ENCODE measurements at places on chromosomes 11 and 22.

GRCh38 chr11:67482275-67482826, 475 bp upstream of the AIP start:
- no peak for DNase-seq

- DNase-seq = no peak
Measured at GRCh38 chr11:22581354-22582150, 44.1 kb downstream of the FANCF start.

GRCh38 chr22:37943136-37943824, 10.1 kb downstream of the C22orf23 start:
- DNase-seq = no peak

GRCh38 chr11:81033779-81034540, 1593.1 kb upstream of the TENM4 start:
- DNase-seq = no peak

DNA sequence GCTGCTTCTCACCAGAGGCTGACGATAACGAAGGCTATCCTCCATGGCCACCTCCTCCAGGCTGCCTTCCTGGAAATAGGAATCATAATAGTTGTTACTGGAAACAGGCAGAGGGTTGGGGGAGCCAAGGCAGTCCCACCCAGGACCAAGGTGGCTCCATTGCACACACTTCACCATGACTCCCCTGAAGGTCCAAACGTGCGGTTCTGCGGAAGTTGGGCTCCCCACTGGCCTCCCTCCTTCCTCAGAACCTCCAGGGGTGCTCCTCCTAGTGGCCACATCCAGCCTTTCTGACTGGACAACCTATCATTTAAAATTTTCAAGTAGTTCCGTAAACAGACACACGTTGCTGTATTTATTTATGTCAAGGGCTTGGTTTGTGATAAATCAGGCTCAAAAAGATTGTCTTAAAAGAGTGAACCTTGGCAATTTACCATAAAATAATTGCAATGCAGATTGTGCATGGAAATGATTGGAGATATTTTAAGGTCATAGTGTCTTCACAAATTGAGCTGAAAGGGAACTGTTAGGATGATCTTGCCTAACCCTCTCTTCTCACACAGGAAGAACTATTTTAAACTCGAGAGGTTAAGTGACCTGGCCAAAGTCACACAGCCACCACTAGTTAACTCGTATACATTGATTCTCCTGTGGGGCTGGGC, 1.4 kb upstream of the TCN2 start:
- DNase-seq = peak; percentile 66

DNA sequence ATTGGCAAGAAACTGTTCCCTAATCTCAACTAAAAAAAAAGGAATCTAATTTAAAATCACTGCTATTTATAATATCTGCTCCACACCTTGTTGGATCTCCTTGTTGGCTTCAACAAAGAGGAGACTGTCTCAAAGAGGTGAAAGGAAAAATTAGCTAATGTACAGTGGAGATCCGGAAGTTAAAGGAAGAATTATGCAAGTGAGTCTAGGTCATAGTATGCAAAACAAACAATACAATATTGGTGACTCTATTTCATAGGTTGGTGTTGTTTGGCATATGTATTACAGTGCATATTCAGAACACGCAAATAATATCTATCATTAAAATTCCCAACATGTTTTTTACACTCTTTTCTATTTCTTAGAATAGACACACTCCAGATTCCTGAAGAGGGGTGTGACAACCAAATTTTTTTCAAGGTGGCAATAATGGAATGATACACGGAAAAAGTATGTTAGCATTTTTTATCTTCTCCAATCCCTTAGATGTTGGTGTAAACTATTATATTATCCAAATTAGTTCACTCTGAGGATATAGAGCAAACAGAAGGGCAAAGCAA, 685.3 kb downstream of the KCNA4 start:
- no peak for DNase-seq

GRCh38 chr11:86741839-86742805, 58.2 kb upstream of the PRSS23 start:
- peak; percentile 36 for DNase-seq

GRCh38 chr22:26860301-26860700, 202.9 kb downstream of the MIAT start:
- DNase-seq = no peak

DNA sequence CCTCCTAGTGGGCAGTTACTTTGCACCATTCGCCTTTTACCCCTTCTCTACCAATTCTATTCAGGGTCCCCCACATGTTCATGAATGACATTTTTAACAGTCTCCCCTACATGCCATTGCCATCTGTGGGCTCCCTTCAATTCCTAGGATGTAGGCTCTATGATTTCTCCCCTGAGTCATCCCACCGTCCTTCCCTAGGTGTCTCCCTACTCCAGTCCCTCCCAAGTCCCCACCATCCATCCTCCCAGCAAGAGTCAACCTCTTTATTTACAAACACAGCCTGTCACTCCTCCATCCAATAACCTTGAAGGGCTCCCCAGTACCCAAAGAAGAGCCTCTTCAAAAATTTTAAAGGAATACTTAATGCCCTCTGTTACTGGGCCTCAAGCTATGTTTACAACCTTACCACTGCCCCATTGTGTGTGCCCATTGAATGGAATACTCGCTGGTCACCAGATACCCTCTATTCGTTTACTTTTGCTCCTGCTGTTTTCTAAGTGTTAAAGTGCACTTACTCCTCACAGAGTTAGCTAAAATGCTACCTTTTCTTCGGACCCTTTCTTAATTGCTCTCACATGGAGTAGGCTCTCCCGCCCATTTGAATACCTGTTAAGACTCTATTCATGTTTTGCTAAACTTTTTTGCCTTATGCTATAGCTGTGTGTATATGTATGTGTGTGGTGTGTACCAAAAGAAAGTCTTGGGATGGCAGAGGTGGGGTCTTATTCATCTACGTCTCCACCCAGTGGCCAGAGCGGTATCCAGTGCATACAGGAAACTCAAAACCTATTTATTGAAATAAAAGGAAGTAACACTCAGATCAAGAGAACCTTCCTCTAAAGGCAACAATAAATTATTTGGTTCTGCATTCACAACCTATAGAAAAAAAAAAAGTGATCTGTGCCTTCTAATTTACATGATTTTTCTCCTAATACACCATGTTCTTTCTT, 235.8 kb upstream of the CCDC90B start:
- no peak for DNase-seq

GRCh38 chr11:38593649-38594048, 1995.6 kb upstream of the RAG2 start:
- DNase-seq = no peak

DNA sequence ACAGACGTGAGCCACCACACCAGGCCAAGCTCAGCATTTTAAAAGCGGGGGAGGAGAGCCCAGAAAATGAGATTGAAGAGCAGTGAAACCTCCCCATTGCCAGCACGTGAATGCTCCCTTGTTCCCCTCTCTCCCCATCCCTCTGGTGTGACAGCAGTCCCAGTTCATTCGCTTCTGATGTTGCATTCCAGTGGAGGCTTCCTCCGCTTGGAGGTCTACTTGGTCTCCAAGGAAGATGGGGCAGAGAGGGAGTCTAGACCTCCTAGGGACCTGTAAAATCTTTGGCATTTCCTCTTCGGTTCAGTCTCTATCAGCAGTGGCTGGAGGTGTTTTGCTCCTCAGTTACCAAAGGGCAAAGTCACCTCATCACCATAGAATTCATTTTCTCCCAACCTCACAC, 30.2 kb upstream of the EP300 start:
- no peak for DNase-seq

GRCh38 chr11:64859542-64860414, 15.3 kb upstream of the CDC42BPG start:
- DNase-seq = no peak

- no peak for DNase-seq
Measured at GRCh38 chr22:39731881-39732555, 161.5 kb downstream of the CACNA1I start.

GRCh38 chr11:1267441-1268100, 41.9 kb downstream of the TOLLIP start:
- no peak for DNase-seq

DNA sequence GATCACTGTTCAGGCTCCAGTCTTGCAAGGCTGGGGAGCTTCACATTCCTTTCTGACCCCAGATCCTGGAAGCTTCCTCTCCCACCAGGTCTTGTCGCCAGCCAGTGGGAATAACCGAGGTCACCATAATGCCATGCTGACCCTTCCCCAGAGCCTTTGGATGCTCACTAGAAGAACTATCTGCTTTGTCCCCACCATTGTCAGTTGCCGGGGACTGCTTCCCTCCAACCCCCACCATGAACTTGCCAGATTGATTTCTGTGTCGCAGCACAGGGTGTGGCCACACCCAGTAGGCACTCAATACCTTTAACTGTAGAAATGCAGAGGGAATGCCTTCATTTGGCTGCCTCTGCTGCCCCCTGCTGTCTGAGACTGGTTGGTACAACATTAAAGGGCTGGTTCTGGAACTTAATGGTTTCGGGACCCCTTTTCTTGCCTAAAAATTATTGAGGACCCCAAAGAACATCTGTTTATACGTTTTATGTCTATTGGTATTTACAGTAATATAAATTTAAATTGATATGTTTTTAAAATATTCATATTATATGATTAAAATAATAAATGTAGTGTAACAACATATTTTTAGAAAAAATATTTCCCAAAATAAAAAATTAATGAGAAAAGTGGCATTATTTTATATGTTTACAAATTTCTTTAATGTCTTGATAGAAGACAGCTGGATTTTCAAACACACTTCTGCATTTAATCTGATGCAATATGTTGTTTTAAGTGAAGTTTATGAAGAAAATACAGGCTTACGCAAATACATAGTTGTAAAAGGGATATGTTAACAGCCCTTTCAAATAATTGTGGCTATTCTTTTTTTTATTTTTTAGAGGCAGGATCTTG, 6.7 kb upstream of the GDPD5 start:
- peak; percentile 70 for DNase-seq

DNA sequence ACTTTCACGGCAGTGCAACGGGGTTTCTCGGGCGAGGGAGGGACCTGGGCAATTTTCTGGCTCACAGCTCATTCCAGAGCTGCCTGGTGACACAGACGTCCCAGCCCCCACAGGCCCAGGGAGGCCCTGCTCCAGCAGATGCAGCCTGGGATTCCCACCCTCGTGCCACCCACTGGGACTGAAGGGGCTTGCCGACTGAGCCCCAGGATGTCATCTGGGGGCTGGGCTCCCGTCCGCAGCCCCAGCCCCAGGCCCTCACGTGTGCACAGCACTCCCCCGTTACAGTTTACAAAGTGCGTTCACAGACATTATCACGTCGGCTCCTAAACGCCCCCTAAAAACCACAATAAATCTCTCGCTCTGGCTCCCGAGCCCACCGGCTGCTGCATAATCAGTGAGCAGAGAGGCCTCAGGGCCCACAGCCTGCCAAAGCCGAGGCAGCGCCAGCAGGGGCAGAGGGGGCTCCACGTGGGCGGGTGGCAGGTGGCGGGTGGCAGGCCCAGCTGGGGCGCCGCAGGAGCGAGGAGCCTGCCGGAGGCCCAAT, 76.9 kb upstream of the TCF20 start:
- no peak for DNase-seq

DNA sequence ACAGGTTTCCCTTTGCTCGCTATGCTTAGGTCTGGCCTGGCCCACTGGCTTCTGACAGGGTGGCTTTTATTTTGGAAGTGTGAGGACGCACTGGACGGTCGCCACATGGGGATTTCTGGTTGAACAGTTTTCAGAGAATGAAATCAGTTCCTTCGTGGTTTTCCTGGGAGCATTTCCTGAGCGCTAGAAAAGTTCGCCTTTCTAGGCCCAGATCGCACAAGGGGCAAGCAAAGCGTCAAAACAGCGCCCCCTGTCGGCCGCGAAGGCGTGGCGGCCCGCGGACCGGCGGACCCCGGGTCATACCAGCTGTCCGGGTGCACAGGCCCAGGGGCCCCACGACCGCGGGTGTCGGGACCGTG, 12.7 kb upstream of the CYP2R1 start:
- peak; percentile 56 for DNase-seq

DNA sequence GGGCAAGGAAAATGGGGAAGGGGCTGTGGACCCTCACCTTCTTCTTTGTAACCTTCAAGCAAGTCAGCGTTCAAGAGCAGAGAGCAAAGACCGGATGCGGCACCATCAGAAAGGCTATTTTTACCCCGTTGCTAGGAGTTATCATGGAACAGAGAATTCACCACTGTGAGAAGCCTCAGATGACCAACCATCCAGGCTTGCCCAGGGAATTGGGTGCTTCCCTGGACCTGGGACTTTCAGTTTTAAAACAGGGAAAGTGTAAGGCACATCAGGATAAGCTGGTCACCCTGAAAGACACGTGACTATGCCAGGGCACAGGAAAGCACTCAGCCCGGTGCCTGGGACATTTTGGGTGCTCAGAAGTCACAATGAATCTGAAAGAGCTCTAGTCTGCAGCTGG, 10.4 kb downstream of the GALNT18 start:
- no peak for DNase-seq

DNA sequence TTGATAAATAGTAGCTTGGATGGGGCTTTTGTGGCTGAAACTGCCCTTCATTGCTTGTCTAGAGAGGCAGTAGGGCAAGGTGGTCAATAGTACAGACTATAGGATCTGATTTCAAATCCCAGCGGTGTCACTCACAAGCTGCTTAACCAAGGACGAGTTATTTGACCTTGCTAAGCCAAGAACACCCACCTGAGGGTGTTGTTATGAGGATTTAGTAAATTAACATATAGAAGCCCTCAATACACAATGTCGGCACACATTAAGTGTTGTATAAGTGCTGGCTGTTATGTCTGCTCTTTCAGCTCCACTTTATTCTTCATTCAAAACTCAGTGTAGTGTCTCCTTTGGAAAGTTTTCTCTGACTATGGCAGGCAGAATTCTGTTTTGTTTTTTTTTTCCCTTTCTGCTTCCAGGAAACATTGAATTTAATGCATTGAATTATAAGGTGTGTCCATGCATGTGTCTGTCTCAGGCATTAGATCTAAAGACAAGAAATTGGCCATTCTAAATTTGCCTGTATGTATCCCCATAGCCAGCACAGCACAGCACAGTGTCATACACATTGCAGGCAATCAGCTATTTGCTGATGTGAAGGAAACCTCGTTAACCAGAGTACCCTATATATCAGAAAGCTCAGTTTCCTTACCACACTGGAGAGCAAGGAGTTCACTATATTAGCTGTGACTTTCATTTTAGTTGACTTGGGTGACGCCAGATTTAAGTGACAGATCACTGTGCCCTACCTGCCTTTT, 212.1 kb downstream of the NELL1 start:
- DNase-seq = no peak

- DNase-seq = peak; percentile 27
Measured at GRCh38 chr22:49918911-49919881, 762 bp downstream of the CRELD2 start.

- DNase-seq = no peak
Measured at GRCh38 chr11:78399136-78399535, 18.5 kb downstream of the GAB2 start.

GRCh38 chr11:46036009-46036408, 85.2 kb downstream of the PHF21A start:
- DNase-seq = no peak

GRCh38 chr22:50318698-50319411, 8.0 kb downstream of the DENND6B start:
- no peak for DNase-seq

Measured in hepatic stellate cell (primary cell).